ENCODE measurements at places on chromosomes 2 and 18. TPM values are rescaled to one million over a fixed set of nuclear protein-coding genes. Genes with fewer than 3 reads are reported as not detected.

Gene MROH2A
- total RNA-seq: not detected

Gene TMEFF2
- not detected for total RNA-seq

Gene LGALSL
- 2.2 TPM for total RNA-seq

Gene SCYGR4
- not detected for total RNA-seq

Gene GALNT14
- total RNA-seq: 0.83 TPM

Gene AFF3
- total RNA-seq: 5.6 TPM

Gene ACVR1C
- 1.6 TPM for total RNA-seq

DNA sequence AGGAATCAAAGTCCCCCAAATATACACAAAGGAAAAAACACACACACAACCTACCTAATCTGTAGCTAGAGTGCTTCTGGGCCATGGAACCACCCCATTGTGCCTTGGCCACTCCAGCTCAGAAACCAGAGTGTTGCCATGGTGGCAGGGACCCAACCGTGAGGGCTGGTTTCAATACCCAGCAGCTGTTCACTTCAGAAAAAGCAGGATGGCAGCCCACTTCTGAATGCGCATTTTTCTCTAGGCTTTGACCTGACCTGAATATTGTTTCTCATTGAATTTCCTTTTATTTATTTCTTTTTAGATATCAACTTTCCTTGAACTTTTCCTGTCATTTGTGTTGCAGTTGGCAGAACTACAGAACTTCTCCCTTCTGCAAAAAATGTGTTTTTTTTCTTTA is 43.0 kb upstream of the EHBP1 start:
- no peak for DNase-seq

DNA sequence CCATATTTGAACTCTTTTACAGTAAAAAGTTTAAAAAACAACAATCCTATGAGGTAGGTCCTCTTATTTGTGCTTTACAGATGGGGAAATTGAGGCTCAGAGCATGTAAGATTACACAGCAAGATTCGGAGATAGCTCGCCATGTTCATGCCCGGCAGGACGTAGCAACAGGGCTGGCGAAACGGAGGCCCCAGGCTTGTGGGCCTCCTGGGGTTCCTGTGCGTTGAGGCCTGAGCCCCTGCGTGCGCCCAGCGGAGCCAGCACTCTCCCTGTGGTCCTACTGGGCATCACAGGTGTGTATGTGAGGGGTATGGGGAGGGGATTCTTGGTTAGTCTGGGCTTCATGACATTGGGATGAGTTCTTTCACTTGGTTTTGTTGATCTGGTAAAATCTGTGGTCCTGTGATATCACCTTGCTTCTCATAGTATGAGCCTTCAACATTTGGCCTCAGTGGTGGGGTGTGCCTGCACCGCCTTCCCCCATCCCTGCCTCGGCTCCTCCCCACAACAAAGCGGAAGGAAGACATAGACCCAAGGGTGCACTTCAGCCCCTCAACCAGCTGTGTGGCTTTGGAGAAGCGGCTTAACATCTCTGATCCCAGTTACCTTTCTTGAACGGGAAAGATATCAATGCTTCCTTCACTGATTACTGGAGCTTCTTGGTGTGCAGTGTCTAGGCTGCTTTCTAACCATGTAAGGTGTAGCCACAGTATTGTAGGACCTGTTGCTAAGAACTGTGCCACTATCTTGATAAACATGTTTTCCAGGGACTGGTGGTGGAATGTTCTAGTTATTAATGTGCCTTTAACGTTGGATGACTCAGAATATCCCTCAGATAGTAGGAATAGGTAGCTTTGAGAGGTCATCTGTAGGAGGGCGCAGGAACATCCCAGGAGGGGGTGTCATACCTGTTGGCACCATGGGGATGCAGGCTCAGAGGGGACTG is 37.2 kb downstream of the HPCAL1 start:
- DNase-seq: no peak

Gene NAT8
- total RNA-seq: not detected

Gene SERPINB2
- total RNA-seq: not detected

DNA sequence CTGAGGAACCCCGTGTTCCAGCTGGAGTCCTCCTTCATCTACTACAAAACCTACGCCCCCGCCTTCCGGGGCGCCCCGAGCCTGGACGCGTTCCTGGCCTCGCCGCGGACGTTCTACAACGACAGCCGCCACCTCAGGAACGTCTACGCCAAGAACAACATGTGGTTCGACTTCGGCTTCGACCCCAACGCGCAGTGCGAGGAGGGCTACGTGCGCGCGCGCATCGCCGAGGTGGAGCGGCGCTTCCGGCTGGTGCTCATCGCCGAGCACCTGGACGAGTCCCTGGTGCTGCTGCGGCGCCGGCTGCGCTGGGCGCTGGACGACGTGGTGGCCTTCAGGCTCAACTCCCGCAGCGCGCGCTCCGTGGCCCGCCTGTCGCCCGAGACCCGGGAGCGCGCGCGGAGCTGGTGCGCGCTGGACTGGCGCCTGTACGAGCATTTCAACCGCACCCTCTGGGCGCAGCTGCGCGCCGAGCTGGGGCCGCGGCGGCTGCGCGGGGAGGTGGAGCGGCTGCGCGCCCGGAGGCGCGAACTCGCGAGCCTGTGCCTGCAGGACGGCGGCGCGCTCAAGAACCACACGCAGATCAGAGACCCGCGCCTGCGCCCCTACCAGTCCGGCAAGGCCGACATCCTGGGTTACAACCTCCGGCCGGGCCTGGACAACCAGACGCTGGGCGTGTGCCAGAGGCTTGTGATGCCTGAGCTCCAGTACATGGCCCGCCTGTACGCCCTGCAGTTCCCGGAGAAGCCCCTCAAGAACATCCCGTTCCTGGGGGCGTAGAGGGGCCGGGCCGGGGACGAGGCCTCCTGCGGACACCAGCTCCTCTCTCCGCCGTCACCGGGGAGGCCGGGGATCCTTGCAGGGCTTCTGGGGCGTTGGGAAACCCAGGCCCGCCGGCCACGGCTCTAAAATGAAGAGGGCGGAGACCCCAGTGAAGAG is 5.3 kb upstream of the NEU4 start:
- DNase-seq: peak; percentile 69

DNA sequence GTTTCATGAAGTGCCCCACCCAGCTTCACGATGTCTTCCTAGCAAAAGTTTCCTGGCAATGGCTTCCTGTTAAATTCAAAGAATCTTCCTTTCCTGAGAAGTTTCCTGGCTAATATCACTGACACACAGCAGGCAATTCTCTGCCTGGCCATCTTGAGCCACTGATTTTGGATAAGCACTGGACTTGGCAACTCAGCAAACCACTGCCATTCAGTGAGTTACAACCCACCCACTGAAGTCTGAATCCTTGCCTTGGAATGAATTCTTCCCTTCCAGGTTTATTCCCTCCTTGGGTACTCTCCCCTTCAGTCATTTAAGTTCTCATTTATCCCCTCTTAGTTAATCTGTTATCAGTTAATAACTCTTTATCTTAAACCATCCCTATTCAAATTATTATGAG is 426.0 kb downstream of the MBD2 start:
- no peak for DNase-seq

Gene ATP8B1
- not detected for total RNA-seq

Gene MC4R
- total RNA-seq: not detected
